Right cardiac atrium (tissue), 5 donors: ENCODE measurements at places on chromosomes 12 and 14. TPM values are rescaled to one million over a fixed set of nuclear protein-coding genes. Genes with fewer than 3 reads are reported as not detected.

- no peak for DNase-seq
These were observed 190.4 kb upstream of the FAR2 start for GRCh38 chr12:28958553-28959195.

DNA sequence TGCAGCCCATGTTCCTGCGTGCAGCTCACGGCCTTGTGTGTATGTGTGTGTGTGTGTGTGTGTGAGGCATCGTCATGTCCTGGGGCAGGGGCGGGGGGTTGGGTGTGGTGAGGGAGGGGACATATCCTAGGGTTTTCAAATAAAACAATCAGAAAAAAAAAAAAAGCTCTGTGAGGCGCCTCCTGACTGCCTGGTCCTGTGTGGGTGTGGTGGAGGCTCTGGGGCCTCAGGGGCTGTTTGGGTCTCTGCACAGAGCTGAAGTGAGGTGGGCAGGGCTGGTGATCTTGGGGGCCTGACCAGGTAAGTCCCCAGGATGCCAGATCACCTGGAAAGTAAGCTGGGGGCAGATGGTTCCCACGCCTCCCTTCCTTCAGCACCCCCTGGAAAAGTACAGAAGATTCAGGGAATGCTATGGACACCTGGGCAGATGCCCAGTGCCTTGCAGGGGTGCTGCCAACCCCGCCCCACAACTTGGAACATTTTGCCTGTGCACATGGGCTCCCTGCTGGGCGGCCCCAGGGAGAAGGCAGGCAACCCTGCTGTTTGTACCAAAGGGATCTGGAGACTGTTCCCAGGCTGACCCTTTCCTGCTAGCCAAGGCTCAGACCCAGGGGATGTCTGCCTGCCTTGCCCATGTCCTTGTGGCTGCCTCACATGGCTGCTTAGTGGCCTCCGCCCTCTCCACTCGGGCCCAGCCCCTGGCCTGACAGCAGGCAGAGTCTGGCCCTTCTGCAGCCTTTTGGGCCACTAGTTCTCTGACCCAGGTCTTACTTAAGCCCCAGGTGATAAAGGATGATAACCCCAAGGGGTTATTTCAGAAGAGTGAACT is 28.8 kb downstream of the CLSTN3 start:
- peak; percentile 42 for DNase-seq

DNA sequence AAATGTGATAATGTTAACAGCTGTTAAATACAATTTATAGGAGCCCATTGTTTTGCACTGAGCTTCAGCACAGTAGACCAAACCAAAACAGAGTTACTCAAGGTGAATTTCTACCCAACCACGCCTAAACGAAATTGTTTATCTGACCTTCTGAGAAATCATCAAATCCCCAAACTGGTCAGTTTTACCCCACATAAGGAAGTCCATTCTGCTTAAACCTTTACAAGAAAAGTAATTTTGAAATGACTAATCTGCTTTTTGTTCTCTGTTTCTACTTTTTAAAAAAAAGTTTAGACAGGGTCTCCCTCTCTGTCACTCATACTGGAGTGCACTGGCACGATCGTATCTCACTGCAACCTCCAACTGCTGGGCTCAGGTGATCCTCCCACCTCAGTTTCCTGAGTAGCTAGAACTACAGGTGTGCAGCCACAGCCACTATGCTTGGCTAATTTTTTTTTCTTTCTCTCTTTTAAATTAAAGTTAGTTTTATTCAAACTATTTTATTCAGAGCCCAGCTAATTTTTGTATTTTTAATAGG is 1.4 kb upstream of the RNF10 start:
- no peak for DNase-seq

DNA sequence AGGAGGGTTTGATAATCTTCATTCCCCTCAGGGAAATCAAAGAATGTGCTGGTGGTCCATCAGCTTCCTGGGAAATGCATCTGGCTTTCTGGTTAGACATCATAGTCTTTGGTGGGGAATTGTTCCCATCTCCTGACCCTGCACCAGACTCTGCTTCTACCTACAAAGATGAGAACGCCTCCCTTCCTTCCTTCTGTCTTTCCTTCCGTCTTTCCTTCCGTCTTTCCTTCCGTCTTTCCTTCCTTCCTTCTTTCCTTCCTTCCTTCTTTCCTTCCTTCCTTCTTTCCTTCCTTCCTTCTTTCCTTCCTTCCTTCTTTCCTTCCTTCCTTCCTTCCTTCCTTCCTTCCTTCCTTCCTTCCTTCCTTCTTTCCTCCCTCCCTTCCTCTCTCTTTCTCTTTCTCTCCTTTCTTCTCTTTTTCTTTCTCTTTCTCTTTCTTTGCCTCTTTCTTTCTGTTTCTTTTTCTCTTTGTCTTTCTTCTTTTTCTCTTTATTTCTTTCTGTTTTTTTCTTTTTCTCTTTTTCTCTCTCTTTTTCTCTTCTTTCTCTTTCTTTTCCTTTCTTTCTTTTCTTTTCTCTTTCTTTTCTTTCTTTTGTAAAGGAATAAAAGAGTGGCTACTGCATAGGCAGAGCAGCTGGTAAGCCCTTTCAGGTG is 189.0 kb upstream of the ARHGAP5 start:
- no peak for DNase-seq

DNA sequence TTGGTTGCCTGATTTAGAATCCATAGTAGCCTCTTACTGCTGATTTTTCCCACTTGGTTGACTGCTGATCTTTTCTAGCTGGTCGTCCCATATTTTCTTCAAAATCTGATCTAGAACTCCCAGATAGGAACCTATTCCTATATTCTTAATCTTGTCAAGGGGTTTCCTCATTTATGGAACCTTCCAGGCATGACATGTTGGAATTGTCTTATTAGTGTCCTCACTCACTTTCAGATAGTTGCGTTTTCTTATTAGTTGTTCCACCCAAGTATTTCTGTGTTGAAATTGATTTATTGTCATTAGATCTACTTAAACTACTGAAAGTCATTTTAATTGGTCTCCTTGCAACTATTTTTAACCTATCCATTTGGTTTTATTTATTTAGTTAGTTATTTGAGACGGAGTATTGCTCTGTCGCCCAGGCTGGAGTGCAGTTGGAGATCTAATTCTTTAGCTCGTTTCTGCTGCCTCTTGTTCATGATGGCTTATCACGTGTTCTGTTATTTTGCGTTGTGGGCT is 25.0 kb downstream of the KTN1 start:
- DNase-seq, result no peak

DNA sequence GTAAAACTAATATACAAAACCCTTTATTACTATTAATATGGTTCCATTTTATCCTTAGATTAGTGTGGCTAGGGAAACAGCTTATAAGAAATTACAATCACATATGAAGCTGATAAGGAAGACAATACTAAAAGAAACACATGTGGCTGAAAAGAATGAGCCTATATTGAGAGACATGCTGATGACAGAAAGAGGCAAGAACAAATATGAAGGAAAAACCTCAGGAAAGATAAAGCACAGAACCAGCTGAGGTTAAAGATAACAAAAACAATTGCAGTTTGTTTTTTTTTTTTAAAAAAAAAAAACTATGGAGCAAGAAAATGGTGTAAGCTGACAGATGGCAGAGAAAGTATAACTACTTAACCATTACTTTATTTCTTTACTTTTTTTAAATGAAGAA is 69.2 kb upstream of the OSBPL8 start:
- no peak for DNase-seq

DNA sequence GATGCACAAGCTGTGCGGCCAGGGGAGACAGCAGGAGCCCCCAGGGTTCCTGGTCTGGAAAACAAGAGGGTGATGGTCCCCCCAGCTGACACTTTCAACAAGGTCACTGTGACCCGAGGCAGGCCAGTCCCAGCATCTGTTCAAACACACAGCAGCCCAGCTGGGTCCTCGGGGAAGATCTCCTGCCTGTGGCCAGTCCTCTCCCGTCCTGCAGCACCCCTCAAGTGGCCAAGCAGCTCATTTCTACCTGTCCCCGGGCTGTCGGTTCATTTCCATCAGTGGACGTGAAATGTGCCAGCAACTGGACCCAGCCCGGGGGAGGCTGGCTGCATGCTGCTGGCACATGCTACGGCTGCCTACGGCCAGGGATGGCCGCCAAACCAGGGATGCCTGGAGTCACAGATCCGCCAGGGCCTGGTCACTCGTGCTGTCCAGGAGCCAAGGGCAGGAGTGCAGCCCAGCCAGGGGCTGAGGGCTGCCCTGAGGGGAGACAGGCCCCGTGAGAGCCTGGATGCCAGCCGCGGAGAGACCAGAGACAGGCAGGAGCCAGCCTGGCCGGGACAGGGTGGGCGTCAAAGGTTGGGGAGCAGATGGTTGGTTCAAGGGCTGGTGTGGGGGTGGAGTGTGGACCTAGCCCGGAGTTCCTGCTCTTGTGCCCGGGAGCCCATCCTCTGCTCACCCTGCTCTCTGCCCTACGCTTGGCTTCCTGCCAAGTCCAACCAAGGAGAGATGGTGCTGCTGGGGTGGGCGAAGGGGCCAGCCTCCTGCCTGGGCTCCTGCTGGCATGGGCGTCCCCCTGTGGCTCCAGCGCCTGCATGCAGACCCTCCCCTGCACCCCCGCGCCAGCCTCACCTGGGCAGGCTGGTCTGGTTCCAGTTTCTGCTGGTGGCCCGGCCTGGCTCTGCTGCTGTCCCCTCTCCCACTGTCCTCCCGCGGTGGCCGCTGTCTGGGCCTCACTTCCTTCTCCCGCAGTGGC is 143.8 kb downstream of the ADGRD1 start:
- DNase-seq, result peak; percentile 27

DNA sequence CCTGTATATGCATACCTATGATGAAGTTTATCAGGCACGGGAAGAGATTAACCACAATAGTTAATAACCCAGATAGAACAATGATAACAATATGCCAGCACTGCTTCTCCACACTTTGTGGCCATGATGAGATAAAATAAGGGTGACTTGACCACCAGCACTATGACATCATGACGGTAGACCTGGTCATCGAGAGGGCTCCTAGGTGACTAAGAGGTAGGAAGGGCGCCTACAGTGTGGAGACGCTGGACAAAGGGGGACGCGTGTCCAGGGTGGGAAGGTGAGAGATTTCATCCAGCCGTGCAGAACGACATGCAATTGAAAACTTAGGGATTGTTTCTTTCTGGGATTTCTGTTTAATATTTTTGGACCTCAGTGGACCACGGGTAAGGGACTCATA is 221.8 kb upstream of the RTL1 start:
- no peak for DNase-seq

GRCh38 chr12:106030210-106031071 is 108.3 kb downstream of the NUAK1 start:
- no peak for DNase-seq

GRCh38 chr12:84920331-84920730 is 7.7 kb upstream of the SLC6A15 start:
- DNase-seq, result no peak

GRCh38 chr12:87336814-87337336 is 692.3 kb downstream of the C12orf50 start:
- DNase-seq, result no peak

DNA sequence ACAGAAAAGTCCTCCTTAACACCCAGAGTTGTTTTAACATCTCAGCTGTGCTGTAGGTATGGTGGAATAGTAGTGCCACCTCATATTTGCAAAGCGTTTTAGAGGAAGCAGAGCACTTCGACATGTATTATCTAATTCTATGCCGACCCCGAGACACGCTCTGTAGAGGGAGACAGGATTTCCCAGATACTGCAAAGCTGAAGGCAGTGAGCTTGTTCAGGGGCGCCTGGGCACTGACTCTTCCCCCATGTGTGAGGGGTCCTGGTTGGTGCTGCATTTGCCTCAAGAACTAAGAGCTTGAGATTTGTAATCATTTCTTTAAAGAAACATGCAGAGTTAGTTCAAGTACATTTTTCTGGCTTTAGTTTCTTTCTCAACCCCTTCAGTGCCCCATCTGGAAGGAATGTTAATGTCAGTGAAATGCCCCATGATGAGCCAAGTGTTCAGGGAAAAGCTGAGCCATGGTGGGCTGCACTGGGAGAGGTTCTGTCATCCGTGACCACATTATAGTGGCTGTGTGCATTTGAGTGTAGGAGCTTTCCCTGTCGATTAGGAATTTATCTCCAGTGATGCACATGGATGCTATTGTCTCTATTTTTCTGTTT is 66.3 kb downstream of the MBIP start:
- DNase-seq, result no peak

DNA sequence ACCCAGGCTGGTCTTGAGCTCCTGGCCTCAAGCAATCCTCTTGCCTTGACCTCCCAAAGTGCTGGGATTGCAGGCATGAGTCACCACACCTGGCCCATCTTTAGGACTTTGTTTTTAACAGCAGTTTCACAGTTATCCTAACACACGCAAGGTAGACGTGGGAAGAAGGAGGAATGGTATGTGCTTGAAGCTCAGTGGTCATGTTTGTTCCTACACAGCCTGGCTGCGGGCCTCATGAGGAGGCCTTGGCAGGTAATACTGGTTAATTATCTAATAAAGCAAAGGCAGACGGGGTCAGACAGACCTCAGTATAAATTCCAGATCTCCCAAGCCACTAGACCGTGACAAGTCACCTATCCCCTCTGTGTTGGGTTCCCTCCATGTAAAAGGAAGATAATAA is 271.8 kb downstream of the PCNX1 start:
- no peak for DNase-seq

DNA sequence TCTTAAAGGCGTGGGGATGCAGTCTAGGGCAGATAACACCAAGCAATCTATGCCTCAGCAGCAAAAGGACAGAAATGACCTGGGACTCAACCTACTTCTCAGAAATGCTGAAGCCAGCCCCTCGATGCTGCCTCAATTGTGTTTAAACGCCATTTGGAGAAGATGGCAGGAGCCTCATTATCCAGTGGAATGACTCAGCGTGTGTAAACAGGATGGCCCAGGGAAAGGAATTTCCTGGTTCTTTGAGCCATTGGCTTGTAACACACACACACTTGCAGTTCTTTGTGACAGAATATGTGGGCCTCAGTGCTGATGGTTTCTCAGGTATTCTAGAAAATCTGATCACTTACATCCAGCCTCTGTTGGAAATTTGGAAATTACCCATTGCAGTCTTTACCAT is 154.3 kb downstream of the NTF3 start:
- DNase-seq, result no peak

- no peak for DNase-seq
These were observed 6.7 kb upstream of the LGR5 start for GRCh38 chr12:71432936-71433335.

- no peak for DNase-seq
These were observed 927.7 kb downstream of the FLRT2 start for GRCh38 chr14:86457481-86458135.

Gene NKX2-1
- not detected for total RNA-seq

Gene AICDA
- not detected for total RNA-seq

Gene TTC7B
- 88.7 TPM for total RNA-seq

Gene KLHL33
- 0.68 TPM for total RNA-seq
